AG09309 (cell line): ENCODE measurements at places on chromosomes 12 and 14.
A peak's percentile ranks its signal among the peaks of the same experiment; 100 is the strongest.

- no peak for DNase-seq
Measured at GRCh38 chr12:24444634-24445033, 495.2 kb upstream of the SOX5 start.

DNA sequence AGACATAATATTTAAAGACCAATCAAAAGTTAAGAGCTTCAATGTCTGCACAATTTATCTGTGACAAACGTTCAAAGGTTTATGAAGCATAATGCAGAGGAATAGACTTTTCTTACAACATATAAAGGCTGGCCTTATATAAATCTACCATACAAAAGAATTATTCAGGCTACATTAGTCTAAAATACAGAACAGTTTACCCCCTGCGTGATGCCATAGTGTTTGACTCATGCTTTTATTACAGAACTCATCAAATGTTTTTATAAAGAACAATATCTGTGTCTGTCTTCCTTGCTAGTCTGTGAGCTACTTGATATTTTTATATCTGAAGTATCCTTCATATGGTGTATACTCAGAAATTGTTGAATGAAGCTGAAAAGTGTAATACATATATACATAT lies 1084.5 kb upstream of the FLRT2 start:
- DNase-seq, result no peak

DNA sequence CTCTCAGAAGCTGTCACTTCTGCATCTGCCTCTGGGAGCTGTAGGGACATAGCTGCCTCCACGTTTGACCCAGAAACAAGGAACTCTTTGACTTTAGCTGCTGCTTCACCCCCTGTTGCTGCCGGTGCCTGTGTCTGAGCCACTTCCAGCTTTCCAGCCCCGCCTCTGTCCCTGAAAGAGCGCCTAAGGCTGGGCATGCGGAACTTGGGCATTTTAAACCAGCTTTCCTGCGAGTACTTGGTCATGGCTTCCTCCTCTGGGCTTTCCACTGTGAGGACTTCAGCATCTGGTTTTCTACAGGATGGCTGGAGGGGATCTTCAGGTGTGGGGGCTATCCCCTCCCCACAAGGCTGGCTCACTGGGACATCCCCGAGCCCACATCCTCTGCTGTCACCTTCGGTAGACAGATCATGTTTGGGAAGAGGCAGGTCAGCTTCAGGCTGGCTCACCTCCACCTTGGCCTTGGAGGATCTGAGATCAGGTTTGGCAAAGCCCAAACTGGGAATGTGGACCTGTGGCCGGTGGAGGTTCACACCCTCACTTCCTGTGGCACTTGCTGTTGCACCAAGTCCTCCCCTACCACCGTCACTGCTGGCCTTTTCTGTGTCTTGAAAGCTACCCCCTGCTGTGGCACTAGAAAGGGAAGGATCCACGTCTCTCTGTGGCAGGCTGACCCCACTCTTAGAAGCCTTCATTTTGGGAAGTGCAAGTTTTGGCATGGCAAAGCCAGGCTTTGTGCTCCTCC lies 15.2 kb downstream of the PLD4 start:
- DNase-seq, result no peak

DNA sequence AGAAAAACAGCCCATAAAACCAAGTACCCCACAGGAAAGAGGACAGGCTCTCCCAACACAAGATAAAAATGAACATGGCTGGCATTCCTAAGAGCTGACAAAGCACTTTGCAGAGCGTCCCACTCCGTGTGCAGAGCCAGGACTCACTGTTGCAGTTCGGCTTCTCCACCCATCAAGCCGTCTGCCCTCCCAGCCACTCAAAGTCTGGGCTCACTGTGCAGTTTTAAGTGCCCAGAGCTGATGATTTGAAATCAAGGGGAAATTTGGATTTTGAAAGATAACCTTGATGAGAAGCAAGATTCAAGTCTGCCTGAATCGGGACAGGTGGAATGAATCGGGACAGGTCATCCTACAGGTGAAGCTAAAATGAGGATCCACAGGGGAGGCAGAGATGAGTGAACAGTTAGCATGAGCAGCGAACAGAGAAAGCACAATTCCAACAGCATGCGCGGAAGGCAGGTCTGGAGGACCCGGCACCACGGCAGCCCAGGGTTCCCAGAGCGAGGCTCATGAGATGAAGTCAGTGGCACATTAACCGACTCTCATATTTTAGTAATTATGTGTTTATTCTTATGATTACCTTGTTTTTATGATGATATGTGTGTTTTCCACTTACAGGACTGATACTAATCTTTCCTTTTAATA lies 39.8 kb upstream of the GPR68 start:
- DNase-seq, result peak; percentile 74

DNA sequence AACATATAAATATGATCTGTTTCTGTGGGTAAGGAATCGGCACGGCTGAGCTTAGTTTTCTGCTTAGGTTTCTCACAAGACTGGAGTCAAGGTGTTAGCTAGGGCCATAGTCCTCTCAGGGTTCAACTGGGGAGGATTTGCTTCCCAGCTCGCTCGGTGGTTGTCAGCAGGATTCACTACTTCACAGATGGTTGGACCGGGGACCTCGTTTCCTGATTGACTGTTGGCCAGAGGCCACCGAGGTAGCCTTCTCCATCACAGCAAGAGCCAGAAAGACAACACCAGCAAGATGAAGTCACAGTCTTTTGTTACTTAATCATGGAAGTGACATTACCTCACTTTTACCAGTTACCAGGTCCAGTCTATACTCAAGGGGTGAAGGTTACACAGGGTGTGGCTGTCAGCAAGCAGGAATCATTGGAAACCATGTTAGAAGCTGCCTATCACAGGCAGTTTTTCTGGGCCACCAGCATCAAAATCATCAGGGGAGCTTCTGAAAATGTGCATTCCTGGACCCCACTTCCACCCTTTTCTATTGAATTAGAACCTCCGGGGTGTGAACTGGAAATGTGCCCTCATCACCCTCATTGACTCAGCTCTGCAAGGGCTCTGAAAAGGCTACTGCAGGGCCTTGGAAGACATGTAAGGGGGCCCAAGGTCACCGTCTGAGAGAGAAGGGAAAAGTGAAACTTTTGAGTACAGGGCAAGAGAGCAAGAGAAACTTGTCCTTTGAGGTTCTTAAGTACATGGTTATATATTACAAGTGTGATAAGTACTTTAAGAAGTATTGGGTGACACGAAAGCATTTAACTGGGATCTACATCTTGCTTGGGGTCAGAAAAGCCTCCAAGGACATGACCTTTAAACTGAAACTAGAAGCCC lies 10.9 kb downstream of the COPS7A start:
- DNase-seq, result no peak

GRCh38 chr12:110742096-110742717 lies 484 bp downstream of the PPP1CC start:
- no peak for DNase-seq

GRCh38 chr14:23054000-23054811 lies 3.1 kb downstream of the CDH24 start:
- no peak for DNase-seq

GRCh38 chr14:81211844-81212243 lies 8.9 kb downstream of the GTF2A1 start:
- DNase-seq, result no peak

GRCh38 chr12:204261-204678 lies 9.7 kb downstream of the SLC6A12 start:
- no peak for DNase-seq

GRCh38 chr14:53509276-53510244 lies 356.4 kb upstream of the DDHD1 start:
- peak; percentile 91 for DNase-seq

DNA sequence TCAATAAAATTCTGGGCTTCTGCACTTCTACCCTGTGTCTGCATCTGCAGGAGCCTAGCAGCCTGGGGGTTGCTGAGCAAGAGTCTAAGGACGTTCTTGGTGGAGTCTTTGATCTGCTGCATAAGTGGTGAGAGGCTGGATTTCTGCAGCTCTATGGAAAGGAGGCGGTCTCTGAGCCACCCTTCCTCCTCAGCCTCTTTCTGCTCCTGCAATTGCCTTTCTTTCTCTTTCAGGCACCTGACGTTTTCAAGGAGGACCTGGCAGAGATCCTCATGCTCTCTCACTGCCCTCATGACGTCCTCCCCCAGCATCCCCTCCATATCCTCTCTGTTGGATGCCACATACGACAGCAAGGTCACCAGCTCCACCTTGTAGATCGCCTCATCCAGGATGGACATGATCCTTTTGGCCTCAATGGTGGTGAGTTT lies 13.6 kb upstream of the TPCN1 start:
- DNase-seq, result no peak

- DNase-seq, result peak; percentile 57
Measured at GRCh38 chr12:75666939-75667334, 155.5 kb upstream of the KRR1 start.

GRCh38 chr12:130151846-130152245 lies 10.4 kb upstream of the FZD10 start:
- DNase-seq, result no peak

- no peak for DNase-seq
Measured at GRCh38 chr12:85781766-85782165, 54.4 kb downstream of the RASSF9 start.

- peak; percentile 37 for DNase-seq
Measured at GRCh38 chr12:10722905-10723746, at the start of gene YBX3. Gene YBX3, minus strand, starts transcription at chr12:10723323. Its CDS starts 212 bp downstream, at chr12:10723111.

- no peak for DNase-seq
Measured at GRCh38 chr12:24268663-24269186, 319.3 kb upstream of the SOX5 start.
